ENCODE measurements at places on chromosomes 1 and 21.

GRCh38 chr1:39639305-39640130 is at the start of gene HEYL:
Gene HEYL (minus strand): TSS chr1:39639643. CDS start chr1:39639625, 18 bp downstream.
- DNase-seq, result no peak

GRCh38 chr1:210500831-210501230 is 172.1 kb downstream of the HHAT start:
- DNase-seq, result no peak

GRCh38 chr1:205060746-205061145 is 17.7 kb downstream of the CNTN2 start:
- DNase-seq, result no peak

- no peak for DNase-seq
These were observed 54.2 kb downstream of the IGSF5 start for GRCh38 chr21:39799178-39799577.

DNA sequence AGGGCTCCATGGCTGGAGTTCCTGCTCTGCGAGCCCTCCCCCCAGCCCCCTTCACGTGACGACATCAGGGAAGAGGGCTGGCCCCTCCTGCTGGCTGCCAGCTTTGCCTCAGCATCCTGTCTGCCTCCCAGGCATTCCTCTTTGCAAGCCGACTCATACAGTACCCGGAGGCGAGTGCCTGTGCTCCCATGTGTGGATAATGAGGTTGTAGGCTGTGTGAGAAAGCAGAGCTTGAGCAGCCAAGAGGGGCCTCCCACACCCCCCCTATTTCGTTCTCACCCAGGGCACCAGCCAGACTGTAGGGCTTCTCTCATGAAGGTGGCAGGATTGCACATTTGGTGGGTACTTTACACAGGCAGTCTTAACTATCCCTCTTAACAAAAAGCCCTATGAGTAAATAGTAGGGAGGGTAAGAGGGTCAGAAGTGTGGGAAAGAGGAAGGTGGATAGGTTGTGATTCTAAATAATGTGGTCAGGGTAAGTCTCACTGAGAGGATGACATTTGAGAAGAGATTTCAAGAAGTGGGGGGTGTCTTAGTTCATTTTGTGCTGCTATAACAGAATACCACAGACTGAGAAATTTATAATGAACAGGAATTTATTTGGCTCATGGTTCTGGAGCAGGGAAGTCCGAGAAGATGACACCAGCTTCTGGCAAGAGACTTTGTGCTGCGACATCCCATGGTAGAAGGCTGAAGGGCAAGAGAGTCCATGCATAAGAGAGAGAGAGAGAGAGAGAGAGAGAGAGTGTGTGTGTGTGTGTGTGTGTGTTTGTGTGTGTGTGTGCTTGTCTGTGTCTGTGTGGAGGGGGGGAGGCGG is 113.5 kb downstream of the OMA1 start:
- DNase-seq, result peak; percentile 64

DNA sequence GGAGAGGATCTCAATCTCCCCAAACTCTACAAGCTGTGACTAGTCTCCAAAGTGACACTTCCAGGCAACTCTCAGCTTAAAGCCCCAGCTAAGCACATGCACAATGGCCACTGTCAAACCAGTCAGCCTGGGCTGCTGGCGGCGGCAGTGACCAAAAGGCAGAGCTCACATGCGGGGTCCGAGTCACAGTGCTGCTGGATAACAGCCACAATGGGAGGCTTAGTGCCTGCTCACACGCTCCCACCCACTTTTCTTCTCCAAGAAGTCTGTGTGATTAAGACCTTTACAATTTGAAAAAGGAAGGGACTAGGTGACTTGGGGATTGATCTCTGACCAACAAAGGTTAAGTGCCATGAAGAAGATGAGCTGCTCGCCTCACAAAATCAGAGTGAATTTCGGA is 16.8 kb downstream of the RIPK4 start:
- no peak for DNase-seq

GRCh38 chr1:159015440-159015909 is 5.8 kb downstream of the IFI16 start:
- DNase-seq, result peak; percentile 56

- no peak for DNase-seq
These were observed 73.4 kb downstream of the NTMT2 start for GRCh38 chr1:170219163-170219562.

GRCh38 chr1:119341372-119341947 is 27.1 kb upstream of the HAO2 start:
- no peak for DNase-seq
